ENCODE measurements at places on chromosomes 6 and 20. TPM values are rescaled to one million over a fixed set of nuclear protein-coding genes. Genes with fewer than 3 reads are reported as not detected.
A peak's percentile ranks its signal among the peaks of the same experiment; 100 is the strongest.

The PKIB gene
- total RNA-seq = 8.5 TPM

- no peak for DNase-seq
Measured at GRCh38 chr6:108304646-108305045, 9.8 kb downstream of the AFG1L start.

- DNase-seq = no peak
Measured at GRCh38 chr6:137696765-137697164, 170.3 kb upstream of the TNFAIP3 start.

The HAO1 gene
- total RNA-seq = not detected

DNA sequence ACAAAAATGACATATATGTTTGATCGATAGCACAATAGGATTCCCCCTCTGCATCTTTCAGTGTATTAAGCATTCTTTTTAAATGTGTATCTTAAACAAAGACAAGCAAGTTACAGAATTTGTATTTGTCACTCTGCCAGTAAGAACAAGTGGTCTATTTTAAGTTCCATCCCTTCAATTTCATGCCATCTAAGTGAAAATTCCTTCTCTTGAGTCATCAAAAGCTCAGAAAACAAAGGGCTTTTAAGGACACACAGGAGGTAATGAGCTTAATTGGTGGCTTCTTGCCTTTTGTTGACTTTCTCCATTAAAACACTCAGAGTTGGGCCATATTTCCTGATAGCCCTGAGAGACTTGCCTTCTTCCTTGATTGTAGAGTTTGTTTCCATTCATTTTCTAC, 547.8 kb downstream of the TENT5A start:
- DNase-seq = no peak

The DEFB124 gene
- total RNA-seq = not detected

GRCh38 chr6:131073577-131073976, 10.5 kb upstream of the EPB41L2 start:
- DNase-seq = no peak

DNA sequence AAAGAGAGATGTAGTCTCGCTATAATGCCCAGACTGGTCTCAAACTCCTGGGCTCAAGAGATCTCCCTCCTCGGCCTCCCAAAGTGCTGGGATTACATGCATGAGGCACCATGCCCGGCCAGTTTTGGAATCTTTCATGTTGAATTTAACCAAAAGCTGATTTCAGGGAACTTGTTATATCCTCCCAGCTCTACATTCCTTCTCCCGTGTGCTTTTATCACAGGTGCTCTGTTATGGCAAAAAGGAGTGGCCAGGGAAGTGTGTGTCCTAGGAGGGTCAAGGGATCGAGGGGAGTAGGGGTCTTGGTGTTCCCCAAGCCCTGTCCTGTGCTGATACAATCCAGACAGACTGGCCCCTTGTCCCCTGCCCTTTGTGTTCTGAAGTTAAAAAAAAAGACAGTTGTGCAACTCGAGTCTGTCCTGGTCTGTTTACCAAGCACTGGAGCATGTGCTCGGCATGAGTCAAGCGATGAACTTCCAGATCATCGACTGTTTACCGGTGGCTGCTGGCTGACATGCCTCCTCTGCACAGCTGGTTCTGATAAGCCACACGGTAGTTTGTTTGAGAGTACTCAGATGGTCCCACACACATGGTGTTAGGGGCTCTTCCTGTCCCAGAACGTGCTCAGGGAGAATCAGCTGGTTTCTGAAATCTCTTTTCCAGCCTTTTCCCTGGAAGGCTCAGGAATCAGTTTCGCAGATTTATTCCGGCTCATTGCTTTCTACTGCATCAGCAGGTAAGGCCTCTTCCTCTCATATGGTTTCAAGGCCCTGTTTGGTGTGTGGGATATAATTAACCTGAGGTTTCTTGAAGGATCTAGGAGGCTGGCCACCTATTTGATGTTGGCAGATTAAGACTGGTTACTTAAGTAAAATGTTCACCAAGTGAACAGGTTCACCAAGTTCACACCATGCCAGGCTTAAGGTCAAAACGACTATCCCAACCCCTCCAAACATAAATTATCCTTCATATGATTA, 52.6 kb upstream of the NAA20 start:
- DNase-seq = no peak

DNA sequence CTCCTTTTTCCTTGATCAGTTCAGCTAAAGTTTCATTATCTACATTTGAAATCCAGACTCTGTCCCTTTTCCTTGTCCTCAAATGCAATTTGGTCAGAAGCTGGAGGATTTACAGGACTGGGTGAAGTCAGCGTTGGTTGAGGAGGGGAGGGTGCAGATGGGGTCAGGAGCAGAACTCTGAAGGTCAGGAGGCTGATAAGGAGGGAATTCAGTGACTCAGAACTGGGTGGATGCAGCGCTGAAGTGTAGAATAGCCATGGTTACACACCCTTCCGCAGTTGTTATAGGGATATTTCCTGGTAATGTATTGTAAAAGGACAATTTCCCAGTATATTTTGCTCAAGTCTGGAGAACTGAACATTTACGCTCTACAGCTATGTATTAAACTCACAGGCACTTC, 133.1 kb upstream of the FOXA2 start:
- DNase-seq = peak; percentile 52

The MKKS gene
- total RNA-seq = 7.9 TPM

GRCh38 chr20:10077886-10078285, 43.1 kb downstream of the ANKEF1 start:
- DNase-seq = no peak

GRCh38 chr6:117951783-117952182, 44.7 kb downstream of the SLC35F1 start:
- DNase-seq = no peak

The FOXP4 gene
- total RNA-seq = 10.7 TPM

The MYCT1 gene
- 156 TPM for total RNA-seq

GRCh38 chr6:111201764-111202163, 114.5 kb downstream of the SLC16A10 start:
- DNase-seq = no peak

The SAMD5 gene
- total RNA-seq = 9.0 TPM

The SLC17A3 gene
- not detected for total RNA-seq

DNA sequence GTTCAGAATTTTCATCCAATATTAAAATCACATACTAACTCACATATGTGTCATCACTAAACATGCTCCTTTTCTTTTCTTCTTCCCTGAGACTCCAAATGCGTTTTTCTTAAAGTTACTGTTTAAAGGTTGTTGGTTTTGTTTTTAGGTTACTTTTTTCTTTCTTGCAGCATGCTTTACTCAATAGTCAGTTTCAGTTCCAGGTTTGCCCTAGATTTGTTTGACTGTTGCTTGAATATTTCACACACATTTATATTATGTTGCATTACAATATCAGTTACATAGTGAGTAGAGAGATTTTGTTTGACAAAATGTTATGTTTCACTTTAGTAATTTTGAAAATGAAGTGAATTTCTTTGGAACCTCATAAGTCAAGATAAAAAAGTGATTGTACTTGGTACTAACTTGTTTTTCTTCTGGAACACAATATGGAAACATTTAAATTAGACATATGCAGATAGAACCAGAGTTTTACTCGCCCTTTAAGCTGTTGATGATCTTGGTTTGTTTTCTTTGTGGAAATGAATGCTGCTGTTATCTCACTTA, 27.3 kb downstream of the FNDC1 start:
- no peak for DNase-seq

The TREM1 gene
- not detected for total RNA-seq

GRCh38 chr6:85191656-85192055, 258.2 kb upstream of the NT5E start:
- no peak for DNase-seq

Measured in glomerular endothelial cell (primary cell).